Stimulated activated CD4-positive, alpha-beta T cell treated with anti-CD3 and anti-CD28 coated beads, Interleukin-4, amount 100 ng/mL, for 4 hours (primary cell): ENCODE measurements at places on chromosomes 2 and 18.

DNA sequence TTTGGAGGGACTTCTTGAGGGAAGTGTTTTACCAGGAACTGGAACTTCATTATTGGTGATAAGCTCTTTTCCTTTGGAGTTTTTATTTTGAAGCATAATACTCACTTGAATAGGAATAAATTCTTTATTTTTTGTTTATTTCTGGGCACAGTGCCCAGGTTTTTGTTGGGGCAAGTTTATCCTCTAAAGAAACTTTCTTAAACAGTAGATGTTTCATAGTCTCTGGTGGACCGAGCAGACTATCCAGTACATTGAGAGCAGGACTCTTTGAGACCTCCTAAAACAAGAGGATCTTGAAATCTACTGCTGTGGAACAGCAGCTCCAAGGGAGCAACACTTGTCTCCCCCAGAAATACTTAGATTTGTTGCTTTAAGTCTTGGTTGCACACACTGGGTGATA, 109.4 kb downstream of the PARD3B start:
- DNase-seq = no peak

DNA sequence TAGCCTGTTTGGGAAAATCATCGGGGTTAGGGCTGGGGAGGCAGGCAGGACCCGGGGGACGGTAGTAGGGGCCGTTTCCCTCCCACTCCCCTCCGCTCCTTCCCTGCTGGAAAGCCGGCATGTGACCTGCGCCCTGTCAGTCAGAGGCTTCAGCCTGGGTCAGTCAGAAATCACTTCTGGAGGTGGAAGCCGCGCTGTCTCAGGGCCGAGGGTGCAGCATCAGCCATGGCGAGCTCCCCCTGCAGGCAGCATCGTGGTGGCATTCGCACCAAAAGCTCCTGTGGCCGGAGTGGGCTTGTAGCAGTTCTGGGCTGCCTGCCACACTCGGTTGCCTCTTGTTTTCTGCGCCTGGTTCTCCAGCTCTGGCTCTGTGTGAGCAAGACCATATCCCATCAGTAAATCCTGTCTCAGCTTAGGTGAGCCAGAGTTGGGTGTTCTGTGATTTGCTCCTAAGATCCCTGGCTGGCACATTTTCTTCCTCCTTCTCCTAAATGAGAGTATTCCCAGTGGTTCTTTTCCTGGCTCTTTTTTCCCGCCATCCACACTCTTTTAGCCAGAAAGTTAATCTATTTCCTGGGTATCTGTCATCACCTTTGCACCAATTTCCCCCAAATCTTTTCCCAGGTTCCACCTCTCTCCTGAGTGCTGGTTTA, 123.9 kb upstream of the CD302 start:
- DNase-seq = peak; percentile 62

GRCh38 chr2:118495290-118495689, 352.2 kb downstream of the EN1 start:
- DNase-seq = no peak

GRCh38 chr2:85619617-85620016, 3.6 kb downstream of the USP39 start:
- no peak for DNase-seq

GRCh38 chr2:46248171-46248570, 49.0 kb upstream of the EPAS1 start:
- no peak for DNase-seq

DNA sequence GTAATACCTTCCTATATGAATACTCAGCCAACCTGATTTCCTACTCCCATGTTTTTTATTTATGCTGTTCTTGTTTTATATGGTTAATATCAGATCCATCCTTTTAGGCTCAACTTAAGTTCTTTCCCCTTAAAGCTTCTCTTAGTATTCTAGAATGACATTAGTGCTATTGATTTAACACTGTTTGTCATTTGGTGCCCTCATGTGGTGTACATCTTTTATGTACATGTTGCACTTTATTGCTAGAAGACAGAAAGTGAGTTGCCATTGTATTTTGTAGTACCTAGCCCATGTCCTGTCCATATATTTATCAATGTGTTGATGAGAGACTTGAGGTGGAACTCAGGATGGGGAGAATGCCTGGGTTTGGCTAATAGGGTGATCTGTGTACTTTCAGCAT, 2.5 kb downstream of the HTRA2 start:
- DNase-seq = no peak

DNA sequence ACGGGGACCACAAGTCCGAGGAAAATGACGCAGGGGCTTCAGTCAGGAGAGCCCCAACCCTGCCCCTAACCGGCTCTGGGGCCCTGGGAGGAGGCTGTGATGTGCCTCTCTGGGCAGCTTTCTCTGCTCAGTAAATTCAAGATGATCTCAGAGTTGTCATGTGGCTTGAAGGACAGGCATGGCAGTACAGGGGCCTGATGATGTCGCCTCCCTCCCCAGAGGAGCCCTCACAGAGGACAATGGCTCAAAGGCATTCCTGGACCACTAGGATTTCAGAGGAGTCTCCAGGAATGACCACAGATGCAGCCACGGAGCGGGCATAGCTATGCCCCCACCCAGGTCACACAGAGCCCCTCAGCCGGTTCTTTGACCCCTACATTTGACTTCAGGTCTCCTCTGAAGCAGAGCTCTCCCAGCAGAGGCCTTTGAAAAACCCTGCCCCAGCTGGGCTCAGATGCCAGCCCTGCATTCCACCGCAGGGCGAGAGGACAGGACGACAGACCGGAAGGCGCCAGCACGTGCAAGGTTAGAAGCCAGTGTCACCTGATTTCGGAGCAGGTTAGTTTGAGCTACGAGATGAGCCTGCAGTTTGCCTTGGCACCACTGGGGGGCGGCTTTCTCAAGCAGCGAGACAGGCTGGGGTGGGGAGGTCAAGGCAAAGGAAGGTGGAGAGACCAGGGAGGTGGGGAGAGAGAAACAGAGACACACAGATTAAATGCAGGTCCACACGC, 39.2 kb downstream of the BIN1 start:
- DNase-seq = peak; percentile 51

- DNase-seq = peak; percentile 17
Observed at GRCh38 chr2:143123911-143124310, 5.3 kb upstream of the ARHGAP15 start.

- DNase-seq = no peak
Observed at GRCh38 chr2:6167592-6168138, 475.5 kb downstream of the SOX11 start.

- no peak for DNase-seq
Observed at GRCh38 chr2:64291181-64291580, 147.0 kb upstream of the PELI1 start.

DNA sequence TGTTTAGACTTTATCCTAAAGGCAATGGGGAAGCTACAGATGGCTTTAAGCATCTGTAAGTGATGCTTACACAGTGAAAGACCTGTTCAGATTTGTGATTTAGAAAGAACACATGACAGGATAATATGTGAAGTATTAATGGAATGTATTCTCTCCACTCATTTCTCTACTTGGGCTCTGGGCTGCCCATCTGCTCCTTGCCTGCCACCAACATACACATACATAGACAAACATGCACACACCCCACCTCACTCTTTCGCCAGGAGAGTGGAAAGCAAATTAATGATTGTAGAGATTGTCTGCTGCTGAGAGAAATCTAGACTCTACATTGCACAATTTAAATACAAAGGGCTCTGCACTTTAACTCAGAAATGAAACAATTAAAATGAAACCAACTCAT, 61.0 kb upstream of the NFE2L2 start:
- DNase-seq = no peak

DNA sequence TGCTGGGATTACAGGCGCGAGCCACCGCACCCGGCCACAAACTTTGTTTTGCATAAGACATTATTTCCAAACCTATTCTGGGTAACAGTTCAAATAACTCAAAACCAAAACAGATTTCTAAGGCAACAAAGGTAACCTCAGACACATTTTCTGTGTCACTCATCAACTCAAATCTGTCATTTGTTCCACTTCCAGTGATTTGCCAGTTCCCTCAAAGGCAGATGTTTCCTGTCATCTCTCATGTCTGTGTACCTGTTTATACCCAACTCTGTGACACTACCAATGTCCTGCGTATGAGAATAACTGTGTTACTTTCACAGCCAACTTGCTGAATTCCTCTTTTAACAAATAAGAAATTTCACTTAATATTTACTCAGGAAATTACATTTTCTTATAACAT, 54.4 kb downstream of the SCN3A start:
- DNase-seq = no peak

DNA sequence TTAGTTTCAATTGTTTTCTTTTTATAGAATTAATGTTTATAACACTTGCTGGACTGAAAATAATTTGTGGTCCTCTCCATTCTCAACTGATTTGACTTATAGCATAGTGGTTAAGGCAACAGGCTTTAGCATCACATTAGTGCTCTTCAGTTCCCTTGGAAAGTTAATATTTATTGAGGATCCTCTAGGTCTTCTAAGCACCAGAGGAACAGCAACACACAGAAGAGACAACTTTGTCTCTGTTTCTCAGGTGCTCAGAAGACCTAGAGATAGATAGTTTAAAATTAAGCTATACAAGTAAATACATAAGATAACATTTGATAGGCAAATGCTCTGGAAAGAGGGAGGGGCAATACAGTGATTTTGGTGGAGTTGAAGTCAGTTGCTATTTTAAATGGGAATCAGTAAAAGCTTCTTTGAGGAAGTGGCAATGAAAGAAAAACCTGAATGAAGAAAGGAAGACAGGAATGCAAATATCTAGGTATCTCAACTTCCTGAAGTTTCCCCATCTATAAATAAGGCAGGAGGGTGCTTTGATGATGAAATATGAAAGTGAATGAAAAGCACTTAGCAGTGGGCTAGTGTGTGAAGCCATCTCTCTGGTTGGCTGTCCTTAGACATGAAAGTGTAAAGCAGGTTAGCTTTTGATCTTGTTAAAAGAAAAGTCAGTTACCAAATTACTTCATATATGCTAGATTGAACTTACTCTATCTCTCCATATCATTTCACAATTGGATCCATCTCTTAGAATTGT, 7.9 kb downstream of the NEUROD1 start:
- no peak for DNase-seq

- DNase-seq = no peak
Observed at GRCh38 chr2:40332191-40332826, 119.6 kb downstream of the SLC8A1 start.

GRCh38 chr2:8626572-8626971, 55.3 kb upstream of the ID2 start:
- DNase-seq = no peak

GRCh38 chr2:64391940-64392339, 62.0 kb upstream of the LGALSL start:
- no peak for DNase-seq

DNA sequence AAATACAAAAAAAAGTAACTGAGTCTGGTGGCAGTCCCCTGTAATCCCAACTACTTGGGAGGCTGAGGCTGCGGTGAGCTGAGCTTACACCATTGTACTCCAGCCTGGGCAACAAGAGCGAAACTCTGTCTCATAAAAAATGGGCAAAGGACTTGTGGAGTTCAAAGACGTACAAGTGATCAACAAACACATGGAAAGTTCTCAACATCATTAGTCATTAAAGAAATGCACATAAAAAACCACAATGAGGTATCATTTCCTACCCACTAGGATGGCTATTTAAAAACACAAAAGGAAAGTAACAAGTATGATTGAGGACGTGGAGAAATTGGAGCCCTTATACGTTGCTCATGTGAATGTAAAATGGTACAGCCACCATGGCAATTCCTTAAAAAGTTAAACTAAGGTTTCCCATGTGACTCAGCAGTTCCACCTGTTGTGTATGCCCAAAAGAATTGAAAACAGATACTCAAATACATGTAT, 52.3 kb downstream of the RAB10 start:
- DNase-seq = no peak
